ENCODE measurements at places on chromosomes 3 and 15.

GRCh38 chr3:124779116-124779515, 48.9 kb downstream of the UMPS start:
- no peak for DNase-seq

- DNase-seq, result no peak
Observed at GRCh38 chr15:59965741-59966140, 38.4 kb upstream of the FOXB1 start.

DNA sequence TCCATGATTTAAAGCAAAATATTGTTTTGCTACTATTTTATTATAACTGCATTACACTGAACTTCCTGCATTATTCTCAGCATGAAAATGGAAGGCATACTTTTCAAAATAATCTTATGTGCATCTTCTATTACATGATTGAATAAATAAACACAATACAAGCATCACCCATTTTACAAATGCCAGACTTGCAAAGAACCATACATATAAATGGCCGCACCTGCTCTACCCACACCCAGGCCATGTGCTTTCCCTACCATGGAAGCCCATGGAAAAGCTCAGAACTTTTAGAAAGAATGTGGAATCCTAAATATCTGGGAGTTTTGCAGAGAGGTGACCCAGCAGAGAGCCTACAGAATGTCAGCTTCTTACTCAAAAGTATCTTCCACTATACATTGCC, 127.2 kb downstream of the SHOX2 start:
- DNase-seq, result no peak

GRCh38 chr3:101219842-101220560, 100.4 kb downstream of the IMPG2 start:
- DNase-seq, result no peak

DNA sequence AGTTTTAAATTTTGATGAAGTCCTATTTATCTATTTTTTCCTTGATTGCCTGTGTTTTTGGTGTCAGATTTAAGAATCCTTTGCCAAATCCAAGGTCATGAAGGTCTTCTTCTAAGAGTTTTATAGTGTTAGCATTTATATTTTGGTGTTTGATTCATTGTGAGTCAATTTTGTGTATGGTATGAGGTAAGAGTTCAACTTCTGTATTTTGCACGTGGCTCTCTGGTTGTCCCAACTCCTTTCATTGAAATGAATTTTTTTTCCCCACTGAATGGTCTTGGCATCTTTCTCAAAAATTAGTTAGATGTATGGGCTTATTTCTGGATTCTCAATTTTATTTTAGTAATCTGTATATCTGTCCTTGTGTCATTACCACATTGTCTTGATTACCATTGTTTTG, 57.1 kb upstream of the STRIT1 start:
- no peak for DNase-seq

- DNase-seq, result no peak
Observed at GRCh38 chr3:76841747-76842146, 198.2 kb upstream of the ROBO2 start.

DNA sequence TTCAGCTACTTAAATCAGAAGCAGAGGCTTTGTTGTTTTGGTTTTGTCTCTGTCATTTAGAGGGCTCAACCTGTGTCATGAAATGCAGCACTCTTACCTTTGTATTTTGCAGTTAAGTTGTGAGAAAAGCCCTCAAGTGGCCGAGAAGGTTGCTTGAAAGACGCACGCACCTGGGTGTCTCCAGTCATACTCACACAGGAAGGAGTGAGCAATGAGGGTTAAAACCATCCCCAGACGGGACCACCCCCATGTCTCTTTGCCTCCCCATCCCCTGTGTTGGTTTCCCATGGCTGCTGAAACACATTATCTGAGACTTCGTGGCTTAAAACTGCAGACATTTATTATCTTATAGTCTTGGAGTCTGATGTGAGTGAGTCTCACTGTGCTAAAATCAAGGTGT, 376.1 kb upstream of the CFAP20DC start:
- DNase-seq, result peak; percentile 57
